Activated naive CD4-positive, alpha-beta T cell treated with anti-CD3 and anti-CD28 coated beads, Interleukin-2, amount 10 ng/mL, durations not matched to agents 7 days and 5 days (primary cell): ENCODE measurements at places on chromosomes 16 and 17.

DNA sequence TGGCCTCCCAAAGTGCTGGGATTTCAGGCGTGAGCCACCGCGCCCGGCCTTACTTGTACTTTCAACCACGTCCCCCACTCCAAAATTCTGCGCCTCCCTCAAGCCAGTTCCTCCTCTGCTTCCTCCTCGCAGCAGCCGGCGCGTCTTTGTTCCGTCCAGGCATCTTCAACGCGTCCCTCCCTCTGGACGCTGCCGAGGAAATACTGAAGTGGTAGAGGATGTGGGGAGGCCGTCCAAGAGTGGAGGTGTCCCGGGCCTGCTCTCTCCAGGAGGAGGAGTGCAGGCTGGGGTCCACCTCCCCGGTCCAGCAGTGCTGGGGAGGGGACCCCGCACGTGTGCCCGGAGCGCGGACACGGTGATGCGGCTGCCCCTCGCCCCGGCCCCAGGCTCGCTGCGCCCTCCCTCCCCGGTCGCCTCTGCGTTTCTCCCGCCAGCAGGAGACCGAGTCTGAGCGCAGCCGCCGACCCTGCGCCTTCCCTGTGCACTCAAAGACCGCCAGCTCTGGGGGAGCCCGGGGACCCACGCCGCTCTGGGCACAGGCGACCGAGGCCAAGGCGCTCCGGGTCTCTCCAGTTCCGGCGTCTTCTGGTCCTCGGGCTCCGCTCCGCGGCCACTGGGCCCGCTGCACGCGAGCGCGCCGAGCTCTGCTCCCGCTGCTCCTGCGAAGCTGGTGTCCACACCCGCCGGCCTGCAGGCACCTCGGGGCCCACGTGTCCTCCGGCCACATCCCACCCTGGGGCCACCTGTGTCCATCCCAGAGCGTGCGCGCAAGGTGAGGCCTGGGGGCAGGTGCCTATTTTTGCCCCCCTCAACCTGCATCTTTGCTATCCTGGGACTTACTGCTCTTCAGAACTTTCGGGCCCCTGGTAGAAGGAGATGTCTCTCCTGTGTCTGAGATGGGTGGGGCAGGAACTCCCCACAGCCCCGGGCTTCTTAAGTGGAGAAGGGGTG lies 31.7 kb downstream of the OSBPL7 start:
- DNase-seq = peak; percentile 59

GRCh38 chr16:88534638-88535190 lies 35.5 kb upstream of the ZC3H18 start:
- peak; percentile 42 for DNase-seq

- DNase-seq = no peak
These were observed 38.3 kb upstream of the AKAP1 start for GRCh38 chr17:57046749-57047148.

- DNase-seq = no peak
These were observed 8.9 kb upstream of the TIMP2 start for GRCh38 chr17:78933959-78934568.

GRCh38 chr17:628089-628941 lies 86.3 kb downstream of the VPS53 start:
- no peak for DNase-seq

- no peak for DNase-seq
These were observed 39.9 kb downstream of the RNF157 start for GRCh38 chr17:76200354-76200753.

- no peak for DNase-seq
These were observed 43.0 kb downstream of the MYO18A start for GRCh38 chr17:29136998-29137730.

DNA sequence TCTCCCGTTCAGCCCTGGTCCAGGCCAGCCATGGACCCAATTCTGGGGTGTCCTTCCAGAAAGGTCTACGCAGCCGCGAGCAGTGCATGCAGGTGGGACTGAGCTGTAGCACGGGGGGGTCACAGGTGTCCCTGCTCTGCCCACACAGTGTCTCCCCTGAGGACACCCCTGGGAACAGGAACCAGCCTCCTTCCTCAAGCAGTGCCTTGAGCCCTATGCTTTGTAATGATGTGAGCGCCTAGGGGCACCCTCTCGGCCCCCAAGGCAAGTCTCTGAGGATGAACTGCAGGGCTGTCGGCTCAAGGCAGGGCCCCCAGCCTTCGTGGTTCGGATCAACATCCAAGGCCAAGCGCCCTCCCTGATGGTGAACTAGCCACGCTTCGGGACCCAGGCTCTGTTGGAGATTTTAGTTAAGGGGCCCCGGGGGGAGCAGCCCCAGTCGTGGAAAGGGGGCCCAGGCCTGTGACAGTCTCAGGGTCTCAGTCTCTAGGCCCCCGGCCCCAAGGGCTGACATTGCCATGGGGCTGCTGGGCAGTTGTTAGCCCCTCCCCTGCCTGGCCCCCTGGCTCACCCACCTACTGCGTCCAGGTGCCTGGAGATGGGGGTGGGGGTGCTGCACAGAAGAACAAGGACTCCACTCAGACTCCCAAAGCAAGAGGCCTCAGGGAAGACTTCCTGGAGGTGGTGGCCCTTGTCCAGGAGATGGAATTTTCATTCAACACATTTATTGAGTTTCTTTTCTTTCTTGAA lies 2.3 kb downstream of the IL17C start:
- DNase-seq = no peak

DNA sequence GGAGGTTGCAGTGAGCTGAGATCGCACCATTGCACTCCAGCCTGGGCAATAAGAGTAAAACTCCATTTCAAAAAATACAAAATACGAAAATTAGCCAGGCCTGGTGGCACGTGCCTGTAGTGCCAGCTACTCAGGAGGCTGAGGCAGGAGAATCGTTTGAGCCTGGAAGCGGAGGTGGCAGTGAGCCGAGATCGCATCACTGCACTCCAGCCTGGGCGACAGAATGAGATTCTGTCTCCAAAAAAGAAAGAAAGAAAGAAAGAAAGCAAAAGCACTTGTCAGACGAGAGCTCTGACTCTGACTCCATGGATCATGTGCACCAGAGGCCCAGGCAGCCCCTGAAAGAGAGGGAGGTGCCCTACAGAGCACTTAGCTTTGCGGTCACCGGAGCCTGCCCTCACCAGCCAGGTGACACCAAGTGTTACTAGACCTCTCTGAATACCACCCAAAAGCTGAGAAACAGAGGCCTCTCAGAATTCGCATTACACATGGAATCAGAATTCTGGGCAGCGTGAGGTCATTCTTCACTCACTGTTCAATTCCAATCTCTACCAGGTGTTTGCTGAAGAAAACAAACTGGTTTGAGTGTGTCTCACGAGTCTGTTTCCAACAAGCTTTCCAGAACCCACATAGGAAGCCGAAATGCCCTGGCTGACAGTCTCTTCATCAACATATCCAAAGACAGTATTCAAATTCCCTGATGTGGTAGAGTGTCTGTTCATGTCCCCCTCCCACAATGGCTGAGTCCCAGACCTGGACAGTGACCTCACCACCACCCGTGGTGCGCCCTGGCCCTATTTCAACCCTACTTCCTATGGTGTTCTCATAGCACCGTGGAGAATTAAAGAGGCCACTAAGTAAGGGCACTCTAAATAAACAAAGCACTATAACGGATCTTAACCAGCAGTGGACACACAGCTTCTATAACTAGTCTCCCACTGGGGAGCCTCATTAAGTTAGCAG lies 1.5 kb downstream of the FLCN start:
- DNase-seq = peak; percentile 38

DNA sequence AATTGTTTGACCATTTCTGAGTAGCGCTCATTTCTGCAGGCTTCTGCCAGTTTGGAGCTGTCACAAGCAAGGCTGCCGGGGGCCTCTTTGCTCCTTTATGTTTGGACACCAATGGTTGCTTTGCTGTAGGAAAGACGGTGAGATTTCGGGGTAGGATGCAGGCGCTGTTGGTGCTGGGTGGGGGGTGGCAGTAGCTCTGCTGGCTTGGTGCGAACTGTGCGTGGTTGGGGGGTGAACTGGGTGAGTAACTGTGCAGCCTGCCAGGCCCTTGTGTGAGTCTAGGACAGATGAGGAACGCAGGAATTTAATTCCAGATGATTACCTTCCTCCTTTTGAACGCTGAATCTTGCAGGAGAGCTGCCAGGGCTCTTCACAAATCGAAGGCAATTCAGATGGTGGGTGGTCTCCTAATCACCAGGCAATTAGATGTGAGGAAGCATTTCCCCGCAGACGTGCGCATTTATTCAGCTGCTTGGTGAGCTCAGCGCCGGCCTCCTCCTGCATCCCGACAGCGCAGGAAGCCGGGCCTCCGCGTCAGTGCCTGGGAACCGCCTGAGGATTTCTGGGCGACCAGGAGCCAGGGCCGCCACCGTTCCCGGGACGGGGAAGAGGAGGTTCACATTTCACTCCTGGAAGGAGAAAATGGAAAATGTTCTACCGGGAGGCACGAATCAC lies 154.4 kb downstream of the FOXL1 start:
- DNase-seq = no peak

- DNase-seq = peak; percentile 42
These were observed at the start of gene CAVIN1 for GRCh38 chr17:42422958-42423712. TSS of gene CAVIN1 (minus strand) at chr17:42423256. CDS start at chr17:42423097, 159 bp downstream.

GRCh38 chr17:16986391-16986790 lies 14.5 kb upstream of the TNFRSF13B start:
- no peak for DNase-seq

- DNase-seq = no peak
These were observed 322.5 kb downstream of the PMP22 start for GRCh38 chr17:14942526-14943190.

DNA sequence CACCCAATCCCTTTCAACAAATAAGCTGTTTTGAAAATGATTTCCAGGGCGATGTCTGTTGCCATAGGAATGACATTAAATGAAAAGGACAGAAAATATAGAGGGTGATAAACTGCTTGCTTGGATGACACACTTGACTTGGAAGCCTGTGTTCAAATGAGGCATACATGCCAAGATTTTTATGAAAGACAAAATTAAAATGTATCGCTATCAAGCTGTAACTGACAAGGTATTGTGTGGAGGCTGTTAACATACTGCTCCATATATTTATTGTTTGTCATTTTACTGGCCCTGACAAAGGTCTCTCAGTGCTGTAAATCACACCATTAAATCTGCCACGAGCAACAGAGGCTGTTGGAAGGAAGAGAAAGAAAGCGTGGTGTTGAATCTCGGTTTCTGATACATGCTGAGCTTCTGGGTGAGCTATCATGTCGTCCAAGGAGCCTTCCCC lies 456.2 kb upstream of the SALL1 start:
- no peak for DNase-seq

DNA sequence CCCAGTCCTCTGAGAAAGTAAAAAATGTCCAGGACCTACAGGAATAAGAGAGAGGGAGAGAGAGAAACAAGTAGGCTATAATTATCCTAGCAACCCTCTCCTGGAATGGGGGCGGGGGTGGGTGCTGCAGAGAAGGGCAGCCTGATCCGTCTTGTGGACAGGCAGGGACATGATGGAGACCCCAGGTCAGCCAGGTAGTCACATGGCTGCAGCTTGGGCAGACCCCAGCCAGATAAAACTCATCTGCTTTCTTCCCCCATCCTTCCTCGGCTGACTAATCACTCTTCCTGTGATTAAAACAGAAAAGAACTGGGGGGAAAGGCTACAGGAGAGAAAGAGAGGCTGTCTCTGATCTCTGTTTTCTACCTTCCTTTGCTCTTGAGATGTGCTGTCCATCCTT lies 32.6 kb downstream of the COPZ2 start:
- DNase-seq = no peak

DNA sequence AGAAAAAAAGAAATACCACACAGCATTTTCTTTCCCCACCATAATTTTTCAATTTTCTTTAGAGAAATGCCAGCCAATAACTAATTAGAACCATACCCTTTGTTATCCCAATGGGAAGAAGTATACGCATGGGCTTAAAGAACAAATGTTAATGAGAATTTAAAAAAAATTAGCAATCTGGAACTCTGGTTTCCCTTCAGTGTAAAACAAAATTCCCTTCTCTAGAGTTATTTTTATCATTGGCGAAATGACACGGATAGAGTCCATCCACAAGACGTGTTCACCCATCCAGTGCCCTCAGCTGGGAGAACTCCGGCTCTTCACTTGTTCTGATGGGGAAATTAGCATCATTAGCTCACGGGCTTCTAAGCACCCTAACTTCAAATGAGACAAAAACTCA lies 3.3 kb downstream of the NXN start:
- DNase-seq = no peak

DNA sequence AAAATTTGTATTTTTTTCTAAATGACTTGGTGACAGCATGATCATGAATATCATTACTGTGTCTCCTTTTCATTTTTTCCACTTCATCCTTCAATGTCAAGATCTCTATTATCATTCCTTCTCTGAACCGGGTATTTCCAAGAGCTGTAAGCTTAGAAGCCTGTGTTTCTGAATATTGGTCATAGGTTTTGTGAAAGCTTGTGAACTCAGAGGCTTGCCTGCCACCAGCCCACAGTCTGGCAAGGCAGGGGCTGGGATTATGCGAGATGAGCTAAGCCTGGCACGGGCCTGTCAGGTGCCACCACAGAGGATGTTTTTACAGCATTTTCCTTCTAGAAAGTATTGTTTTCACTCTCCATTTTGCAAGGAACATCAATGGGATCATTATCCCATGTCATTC lies 92.8 kb downstream of the MYH10 start:
- no peak for DNase-seq

DNA sequence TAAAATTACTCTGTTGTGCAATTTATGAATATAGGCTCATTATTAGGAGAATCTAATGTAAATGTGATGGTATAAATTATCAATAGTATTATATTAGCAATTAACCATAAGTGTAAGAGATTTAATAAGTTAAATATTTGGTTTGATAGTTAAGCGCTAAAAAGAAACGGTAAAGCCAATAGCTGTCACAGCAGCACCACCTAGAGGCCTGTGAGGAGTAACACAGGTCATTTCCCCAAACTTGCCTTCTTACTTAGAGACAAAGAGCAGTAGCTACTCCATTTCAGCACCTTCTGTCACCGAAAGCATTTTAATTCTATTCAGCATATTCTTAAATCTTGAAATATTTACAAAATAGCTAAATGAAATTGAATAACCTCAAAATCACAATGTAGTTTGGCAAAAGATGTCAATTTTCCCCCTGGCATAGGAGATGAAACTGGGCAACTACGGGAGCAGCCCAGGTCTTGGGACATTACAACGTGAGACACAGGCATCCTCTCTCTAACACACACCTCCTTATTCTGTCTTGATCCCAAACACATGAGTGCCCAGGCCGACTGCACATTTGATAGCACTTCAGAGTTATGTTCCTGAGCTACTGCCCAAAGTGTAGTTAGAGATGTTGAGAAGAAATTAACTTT lies 14.3 kb upstream of the DYNLRB2 start:
- DNase-seq = peak; percentile 66

DNA sequence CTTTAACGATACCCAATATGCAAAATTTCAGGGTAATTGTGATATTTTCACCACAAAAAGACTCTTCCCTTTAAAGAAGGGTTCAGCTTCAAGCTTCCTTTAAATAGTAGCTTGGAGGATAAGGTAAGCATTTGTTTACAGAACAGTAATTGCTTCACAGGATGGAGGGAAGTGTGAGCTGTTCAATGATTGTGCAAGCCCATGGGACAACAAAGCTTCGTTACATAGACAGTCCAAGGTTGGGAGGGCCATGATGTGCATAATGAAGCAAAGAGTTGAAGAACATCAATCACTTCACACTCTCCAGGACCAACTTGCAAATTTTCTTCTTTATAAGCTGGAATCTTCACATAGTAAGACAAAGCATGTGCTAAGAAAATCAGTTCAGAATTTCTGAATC lies 145.0 kb upstream of the ASIC2 start:
- no peak for DNase-seq
